ENCODE measurements at places on chromosomes 6 and 20.

- no peak overlapping the region for H3K4me3 ChIP-seq
- no peaks in the 10 kb centered on the region for H3K4me1 ChIP-seq
- no peak overlapping the region for H3K27ac ChIP-seq
- H3K27me3 ChIP-seq: no peaks in the 10 kb centered on the region
These were observed 257.7 kb downstream of the CDKAL1 start for GRCh38 chr6:20791944-20792343.

- no peaks in the 10 kb centered on the region for H3K27me3 ChIP-seq
- H3K27ac ChIP-seq: no peak overlapping the region
- H3K36me3 ChIP-seq: no peaks in the 10 kb centered on the region
- DNase-seq: no peak
- no peaks in the 10 kb centered on the region for H3K4me1 ChIP-seq
These were observed 175.1 kb downstream of the PLCB4 start for GRCh38 chr20:9243986-9244385.

DNA sequence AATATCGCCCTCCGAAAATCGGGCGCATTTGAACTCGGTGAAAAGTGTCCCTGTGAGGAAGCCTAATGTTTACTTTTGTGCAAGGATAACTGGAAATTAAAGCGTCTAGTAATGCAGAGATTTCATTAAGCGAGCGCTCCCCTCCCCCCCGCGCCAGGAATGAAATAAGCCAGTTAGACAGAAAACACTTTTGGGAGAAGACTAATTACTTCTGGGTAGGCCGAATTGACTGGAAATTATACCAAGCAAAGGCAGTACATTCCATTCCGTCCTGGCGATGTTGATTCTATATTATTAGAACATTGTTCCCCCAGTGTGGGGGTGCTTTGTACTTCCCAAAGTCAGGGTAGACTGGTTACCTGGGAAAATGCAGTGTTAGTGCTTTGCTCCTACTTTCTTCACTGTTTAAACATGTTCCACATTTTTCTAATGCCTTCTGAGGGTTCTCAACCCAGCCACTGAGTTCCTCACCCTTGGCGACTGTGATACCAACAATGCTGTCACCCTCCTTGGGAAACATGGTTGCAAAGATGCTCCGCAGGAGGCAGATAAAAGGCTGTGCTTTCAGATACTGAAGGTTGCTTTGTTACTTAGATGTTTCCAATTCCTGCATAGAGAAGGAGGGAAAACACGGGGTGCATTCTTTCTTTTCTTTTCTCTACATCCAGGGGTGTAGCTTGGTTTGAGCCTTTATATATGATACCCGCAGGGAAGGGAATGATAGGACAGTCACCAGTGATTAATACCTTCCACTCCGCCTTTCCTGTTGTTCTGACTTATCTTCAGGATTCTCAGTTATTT is 2.6 kb downstream of the GJA1 start:
- no peak overlapping the region for H3K27ac ChIP-seq
- DNase-seq: no peak
- H3K36me3 ChIP-seq: peaks cover 2% of the 10 kb centered on the region
- H3K4me1 ChIP-seq: peaks cover 16% of the 10 kb centered on the region
- peaks cover 29% of the 10 kb centered on the region for H3K27me3 ChIP-seq
- H3K4me3 ChIP-seq: peak overlapping the region; percentile 72

DNA sequence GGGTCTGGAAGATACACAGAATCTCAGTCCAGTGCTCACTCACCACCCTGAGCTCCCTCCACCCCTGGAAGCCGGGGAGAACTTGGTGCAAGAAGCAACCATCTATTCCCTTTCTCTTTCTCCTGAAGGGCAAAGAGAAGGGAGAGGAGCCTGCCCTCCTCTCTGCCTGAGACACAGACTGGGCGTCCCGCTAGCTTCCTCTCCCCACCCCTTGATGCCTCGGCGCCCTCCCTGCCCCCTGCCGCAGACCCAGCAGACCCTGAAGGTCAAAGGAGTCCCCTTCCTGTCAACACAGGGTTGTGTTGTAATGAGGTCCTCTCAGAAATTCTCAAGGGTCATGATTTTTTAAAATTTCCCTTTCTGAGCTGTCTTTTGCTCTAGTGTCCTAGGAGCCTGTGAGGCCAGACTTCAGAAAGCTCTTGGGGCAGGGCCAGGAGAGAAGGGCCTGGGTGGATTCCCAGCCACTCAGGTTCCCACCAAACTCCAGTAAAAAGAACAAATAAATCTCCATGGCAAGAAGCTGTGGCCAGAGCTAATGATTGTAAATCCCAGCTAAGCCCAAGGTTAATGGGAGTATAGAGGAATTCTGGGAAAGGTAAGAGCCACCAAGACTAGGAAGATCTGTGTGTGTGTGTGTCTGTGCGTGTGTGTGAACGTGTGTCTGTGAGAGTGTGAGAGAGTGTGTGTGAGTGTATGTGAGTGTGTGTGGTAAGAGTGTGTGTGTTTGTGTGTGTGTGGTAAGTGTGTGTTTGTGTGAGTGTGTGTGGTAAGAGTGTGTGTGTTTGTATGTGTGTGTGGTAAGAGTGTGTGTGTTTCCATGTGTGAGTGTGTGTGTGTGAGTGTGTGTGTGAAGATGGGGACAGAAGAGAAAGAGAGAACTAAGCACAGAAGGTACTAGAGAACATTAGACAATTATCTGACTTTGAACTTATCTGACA is 1.1 kb upstream of the JPH2 start:
- H3K27ac ChIP-seq: no peak overlapping the region
- no peak overlapping the region for H3K4me3 ChIP-seq
- peaks cover 17% of the 10 kb centered on the region for H3K4me1 ChIP-seq

- H3K4me3 ChIP-seq: no peak overlapping the region
- H3K27ac ChIP-seq: no peak overlapping the region
- DNase-seq: no peak
- peaks cover 2% of the 10 kb centered on the region for H3K27me3 ChIP-seq
- H3K4me1 ChIP-seq: no peaks in the 10 kb centered on the region
These were observed 131.4 kb downstream of the EDN1 start for GRCh38 chr6:12421596-12421995.

DNA sequence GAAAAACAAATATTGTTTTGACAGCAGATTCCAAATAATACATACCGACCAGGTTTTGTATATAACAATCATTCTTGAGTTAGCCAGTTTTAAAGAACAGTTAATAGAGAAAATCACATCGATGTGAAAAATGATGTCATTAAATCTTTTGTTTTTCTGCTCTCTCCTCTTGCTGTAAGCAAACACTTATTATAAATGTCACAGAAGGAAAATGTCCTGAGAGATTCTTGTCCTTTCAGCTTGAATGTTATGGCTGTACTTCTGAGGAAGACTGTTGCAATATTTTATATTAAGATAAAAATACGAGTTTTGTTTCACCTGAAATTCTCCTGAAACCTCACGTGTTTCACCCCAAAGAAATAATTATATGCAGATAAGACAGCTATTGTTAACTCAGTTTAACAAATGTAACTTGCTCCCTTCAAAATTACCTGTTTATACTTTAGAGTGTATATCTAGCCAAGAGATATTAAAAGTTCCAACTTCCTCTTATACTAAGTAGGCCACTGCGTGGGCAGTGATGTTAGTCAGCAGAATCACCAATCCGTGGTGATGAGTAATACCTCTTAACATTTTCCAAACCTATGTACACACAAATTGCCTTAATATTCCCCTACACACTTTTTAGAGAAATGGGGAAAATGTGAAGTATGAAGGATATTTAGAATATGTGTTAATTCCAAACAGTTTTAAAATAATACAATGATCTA is 1111.4 kb upstream of the CITED2 start:
- no peaks in the 10 kb centered on the region for H3K4me1 ChIP-seq
- H3K27me3 ChIP-seq: no peaks in the 10 kb centered on the region
- no peak overlapping the region for H3K27ac ChIP-seq
- no peaks in the 10 kb centered on the region for H3K36me3 ChIP-seq
- no peak overlapping the region for H3K4me3 ChIP-seq
- DNase-seq: no peak

DNA sequence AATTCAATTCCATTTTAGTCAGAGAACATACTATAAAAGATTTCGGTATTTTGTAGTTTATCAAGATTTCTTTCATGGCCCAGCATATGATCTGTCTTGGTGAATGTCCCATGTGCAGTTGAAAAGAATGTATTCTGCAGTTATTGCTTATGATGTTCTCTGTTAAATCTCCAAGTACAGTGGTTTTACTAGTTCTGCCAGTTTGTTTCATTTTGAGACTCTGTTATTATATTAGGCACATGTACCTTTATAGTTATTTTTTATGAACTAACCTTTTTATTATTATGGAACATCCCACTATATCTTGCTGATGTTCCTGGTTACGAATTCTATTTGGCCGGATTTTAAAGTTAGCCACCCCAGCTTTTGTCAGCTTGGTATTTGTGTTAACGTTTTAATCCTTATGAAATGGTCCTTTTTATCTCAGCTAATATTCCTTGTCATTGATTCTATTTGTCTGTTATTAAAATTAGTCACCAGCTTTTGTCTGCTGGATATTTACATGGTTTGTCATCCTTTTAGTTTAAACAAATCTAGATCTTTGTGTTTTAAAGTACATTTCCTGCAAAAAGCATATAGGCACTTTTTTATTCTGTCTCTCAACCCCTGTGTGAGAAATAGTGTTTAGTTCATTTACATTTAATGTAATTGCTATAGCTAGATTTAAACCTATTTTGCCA is 48.9 kb downstream of the VTA1 start:
- peaks cover 25% of the 10 kb centered on the region for H3K36me3 ChIP-seq
- H3K4me1 ChIP-seq: peaks cover 7% of the 10 kb centered on the region
- H3K4me3 ChIP-seq: no peak overlapping the region
- H3K27ac ChIP-seq: no peak overlapping the region
